ENCODE measurements at places on chromosomes 3 and 15.

GRCh38 chr3:64270866-64271260 is 45.6 kb upstream of the PRICKLE2 start:
- DNase-seq, result no peak

GRCh38 chr15:39458131-39458530 is 122.7 kb upstream of the THBS1 start:
- DNase-seq, result no peak

DNA sequence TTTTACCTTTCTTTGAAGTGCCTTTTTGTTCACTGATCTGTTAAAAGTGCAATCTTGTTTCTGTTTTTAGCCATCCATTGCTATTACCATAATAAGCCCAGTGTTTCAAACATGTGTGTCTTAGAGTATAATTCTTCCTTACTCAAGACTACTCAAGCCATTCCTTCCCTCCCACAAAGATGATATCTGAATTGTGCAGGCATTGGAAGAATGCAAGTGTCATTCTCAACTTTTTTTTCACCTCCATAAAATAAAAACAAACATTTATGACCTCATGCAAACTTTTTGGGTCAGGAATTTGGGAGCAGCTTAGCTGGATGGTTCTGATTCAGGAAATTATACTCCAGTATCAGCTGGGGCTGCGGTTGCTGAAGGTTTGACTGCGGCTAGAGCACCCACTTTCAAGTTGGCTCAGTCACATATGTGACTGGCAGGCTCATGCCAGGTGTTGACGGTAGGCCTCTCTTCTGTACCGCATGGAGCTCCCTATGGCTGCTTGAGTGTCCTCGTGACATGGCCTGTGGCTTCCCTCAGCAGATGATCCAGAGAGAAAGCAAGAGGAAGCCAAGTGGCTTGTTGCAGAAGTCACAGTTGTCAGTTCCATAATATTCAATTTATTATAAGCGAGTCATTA is 490.8 kb downstream of the CNTN4 start:
- no peak for DNase-seq

GRCh38 chr3:42742688-42743087 is 30.4 kb downstream of the CCDC13 start:
- no peak for DNase-seq

DNA sequence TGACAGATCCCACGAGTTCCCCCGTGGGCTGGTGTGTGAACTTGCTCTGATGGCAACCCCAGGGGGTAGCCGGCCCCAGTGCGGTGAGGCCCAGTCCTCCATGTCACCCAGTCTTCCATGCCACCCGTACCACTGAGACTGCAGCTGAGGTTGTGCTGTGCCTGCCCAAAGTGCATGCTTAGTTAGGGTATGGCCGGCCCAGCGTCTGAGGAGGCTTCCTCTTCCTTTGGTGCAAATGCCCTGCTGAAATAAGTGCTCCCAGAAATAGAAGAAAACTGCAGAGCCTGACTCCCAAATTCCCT is 31.5 kb downstream of the MGLL start:
- DNase-seq, result no peak

DNA sequence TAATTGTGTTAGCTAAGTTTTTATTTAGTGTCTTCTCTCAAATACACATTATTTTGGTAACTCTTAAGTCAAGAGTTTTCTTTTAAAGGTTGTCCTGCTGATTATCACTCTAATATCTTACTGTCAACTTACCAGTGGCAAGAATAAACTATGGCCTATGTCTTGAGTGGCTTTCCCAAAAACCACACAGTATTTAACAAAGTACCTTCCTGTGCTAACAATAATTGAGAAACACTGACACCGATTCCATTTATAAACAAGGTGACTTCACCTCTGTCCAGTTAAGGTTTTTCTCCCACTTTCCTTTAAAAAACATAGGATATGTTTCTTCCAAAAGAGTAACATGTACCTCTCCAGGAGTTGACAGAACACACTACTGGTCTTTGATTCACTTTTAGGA is 234.3 kb upstream of the CD96 start:
- no peak for DNase-seq

DNA sequence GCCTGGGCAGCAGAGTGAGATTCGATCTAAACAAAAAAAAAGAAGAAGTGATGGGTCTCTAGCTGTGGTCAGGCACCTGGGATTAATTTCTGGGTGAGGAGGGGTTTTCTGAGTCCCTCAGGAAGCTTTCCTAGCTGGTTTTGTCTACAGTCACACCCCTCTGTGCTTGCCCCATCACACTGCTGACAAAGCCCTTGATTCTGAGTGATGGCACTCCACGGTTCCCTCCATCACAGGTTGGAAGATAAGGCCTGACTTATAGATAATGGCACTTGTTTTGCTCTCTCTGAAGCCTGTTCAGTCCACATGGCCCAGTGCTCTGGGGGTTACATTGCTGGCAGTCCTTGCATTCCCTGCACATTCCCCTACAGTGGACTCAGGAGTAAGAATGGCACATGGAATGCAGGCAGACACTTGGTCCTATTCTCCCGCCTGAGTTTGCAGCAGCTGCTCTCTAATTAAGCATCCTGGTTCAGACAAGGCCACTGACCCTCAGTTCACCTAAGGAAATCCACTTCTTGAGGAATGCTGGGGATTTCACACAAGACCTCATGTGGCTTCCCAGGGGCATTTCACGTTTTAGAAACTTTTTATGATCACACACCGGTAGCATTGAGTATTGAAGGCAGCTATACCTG is 81.0 kb upstream of the NMNAT3 start:
- no peak for DNase-seq

DNA sequence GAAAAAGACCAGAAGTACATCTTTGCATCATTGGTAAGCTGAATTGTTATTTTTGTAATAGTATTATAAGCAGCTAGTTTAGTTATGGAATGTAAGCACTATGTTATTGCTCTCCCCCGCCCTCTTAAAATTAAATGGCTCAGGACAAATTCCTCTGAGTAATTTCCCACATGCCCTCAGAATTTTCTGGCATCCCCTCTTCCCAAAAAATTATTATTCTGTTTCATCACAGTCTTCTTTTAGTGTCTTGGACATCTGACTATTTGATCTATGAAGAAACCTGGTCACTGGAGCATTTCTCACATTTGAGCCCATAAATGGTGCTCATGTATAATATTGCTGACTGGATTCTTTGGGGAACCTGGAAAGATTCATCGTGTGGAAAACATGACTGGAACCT is 68.3 kb downstream of the KLHL25 start:
- no peak for DNase-seq

DNA sequence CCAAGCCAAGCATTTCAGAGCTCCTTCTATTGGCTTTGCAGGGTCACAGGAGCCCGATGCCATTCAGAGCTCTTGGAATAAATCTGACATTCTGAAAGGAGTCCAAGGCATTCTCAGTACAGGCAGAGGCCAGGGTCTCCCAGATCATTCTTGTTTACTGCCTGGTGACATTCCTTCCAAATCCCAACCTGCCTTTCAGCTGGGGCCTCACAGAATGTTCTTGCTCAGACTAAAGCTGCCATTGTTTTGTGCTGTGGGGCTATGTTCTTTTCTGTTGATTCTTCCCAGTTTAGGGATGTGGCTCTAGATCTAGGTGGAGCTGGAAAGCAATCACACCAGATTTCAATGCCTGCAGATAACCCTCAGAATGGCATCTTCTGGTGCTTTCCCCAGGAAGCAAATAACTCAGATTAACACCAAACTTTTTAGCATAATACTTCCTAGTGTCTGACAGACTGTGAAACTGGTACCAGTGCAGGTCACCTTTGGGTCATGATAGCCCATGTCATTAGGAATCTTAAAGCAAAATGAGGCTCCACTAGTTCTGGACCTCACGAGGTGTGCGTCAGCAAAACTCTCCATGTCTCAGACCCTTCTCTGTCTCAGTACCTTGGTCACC is 166.9 kb downstream of the CHST2 start:
- no peak for DNase-seq

Measured in putamen (tissue), 1 donor.